ENCODE measurements at places on chromosomes 6 and 20.

DNA sequence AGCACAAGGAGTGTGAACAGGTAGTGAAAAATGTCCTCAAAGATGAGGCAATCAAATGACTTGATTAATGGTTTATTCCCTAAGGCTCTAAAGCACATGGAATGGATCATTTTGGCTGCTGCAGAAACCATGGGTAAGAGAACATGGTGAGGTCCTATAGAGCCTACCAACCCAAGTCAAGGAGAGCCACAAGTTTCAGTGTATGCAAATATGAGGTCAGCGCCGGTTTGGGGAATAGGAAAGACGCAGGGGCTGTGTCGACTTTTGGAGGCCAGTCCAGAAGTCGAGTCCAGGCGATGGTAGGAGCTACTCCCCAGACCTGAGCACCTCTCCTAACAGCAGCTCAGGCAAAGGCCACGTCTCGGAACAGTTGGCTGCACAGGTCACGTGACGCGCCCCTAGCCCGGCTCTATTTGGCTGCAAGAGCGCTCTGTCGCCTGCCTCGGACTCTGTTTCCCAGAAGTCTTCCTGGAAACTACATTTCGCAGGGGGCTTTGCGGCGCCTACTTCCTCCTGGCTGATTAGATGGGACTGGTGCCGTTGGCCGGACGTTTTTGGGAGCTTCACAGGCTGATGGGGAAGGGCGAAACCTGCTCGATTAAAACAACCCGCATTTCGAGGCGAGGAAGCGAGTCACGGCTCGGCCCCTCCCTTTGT is 74.4 kb upstream of the CHD6 start:
- DNase-seq: peak; percentile 88

GRCh38 chr6:105667056-105667455 is 264.2 kb upstream of the PREP start:
- no peak for DNase-seq

- DNase-seq: no peak
Measured at GRCh38 chr20:52230409-52230808, 38.8 kb upstream of the ZFP64 start.

- DNase-seq: no peak
Measured at GRCh38 chr6:98977671-98978292, 30.0 kb upstream of the FBXL4 start.

- no peak for DNase-seq
Measured at GRCh38 chr20:33522256-33522820, 32.4 kb downstream of the CBFA2T2 start.

DNA sequence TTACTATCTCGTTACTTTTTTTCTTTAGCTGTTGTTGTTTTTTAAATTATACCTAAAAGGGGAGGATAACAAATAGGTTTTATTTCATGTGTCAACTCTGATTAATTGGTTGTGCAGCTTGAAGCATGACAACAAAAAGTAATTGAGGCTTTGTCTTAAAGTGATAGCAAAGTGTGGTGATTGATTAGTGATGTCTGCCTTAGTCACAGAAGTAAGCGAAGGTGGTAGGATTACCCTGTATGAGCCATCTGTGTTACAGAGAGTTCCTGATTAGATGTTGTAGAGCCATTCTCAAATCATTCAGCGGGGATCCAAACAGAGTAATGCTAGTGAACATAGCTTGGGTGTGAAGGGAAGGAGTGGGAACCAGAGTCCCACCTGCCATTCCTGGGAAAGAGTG is 14.4 kb upstream of the MRPS10 start:
- no peak for DNase-seq

DNA sequence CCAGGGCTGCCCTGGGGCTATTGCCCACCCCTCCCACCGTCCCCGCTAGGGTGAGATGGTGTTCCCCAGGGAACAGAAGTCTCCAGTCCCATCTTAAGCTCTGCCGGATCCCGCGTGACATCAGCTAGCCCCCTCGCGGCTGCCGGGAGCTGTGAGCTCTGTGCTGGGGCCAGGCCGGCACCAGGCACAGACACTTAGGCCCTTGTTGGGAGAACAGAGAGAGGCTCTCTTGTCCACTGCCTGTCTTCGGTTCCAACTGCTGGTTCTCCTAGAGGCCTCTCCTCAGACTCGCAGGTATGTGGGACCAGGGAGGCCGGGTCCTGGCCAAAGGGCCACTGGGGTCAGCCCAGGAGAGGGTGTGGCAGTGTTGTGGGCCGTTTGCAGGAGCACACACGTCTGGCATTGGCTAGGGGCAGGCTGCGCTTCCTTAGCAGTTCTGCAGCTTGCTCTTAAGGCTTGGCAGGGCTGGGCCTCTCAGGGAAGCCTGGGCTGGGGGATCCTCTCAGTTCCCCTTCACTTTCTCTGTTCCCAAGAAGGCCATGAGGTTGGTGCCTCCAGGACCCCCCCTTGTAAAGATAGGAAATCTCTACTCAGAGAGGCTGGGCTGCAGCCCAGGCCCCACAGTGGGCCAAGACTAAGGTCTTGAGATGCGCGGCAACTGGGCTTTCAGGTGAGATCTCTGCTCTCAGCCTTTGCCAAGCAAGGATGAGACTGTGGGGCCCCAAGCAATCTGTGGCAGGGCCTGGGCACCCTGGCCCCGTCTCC is 6.3 kb downstream of the SGK2 start:
- no peak for DNase-seq

GRCh38 chr6:119443993-119444641 is 94.6 kb upstream of the MAN1A1 start:
- no peak for DNase-seq

GRCh38 chr20:33725607-33726264 is 5.6 kb upstream of the PXMP4 start:
- no peak for DNase-seq

DNA sequence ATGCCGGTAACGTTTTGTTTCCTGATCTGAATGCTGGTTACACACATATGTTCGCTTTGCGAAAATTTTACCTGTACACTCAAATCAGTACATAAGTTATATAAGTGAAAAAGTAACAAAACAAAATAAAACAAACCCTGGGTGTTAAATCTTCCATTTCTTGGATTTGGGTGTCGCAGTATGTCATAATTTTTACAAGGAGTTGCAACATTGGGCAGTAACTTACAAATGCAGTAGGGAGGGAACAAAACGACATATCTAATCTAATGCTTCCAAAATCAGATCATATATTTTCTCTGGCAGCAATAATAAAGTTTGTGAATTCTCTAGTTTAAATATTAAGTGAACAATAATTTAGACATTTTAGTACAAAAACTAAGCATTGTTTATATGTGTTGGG is 25.2 kb downstream of the SNX14 start:
- no peak for DNase-seq

DNA sequence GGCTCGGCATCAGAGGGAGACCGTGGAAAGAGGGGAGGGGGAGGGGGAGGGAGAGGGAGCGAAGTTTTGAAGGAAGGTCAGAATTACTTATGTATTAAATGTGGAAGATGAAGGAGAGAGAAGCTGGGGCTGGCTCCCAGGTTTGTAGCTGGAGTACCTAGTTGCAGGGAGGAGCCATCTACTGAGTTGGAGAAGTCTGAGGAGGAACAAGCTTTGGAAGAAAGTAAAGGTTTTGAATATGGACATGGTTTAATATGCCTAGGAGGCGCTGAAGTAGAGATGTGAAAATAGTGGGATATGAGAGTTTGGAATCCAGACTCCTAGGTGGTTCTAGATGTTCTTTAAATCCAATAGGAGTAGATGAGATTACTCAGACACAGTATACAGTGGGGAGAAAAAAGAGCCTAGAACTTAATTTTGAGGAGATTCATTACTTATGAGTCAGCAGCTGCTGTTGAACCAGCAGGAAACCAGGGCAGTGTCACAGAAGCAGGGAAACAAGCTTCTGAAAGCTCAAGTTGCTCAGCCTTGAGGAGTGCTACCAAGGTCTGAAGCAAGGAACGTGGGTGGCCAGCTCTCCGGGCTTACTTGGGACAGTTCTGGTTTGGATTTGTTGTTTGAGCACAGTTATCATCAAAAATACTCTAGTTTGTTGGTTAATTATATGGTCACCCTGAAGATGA is 149.3 kb downstream of the UTRN start:
- no peak for DNase-seq

DNA sequence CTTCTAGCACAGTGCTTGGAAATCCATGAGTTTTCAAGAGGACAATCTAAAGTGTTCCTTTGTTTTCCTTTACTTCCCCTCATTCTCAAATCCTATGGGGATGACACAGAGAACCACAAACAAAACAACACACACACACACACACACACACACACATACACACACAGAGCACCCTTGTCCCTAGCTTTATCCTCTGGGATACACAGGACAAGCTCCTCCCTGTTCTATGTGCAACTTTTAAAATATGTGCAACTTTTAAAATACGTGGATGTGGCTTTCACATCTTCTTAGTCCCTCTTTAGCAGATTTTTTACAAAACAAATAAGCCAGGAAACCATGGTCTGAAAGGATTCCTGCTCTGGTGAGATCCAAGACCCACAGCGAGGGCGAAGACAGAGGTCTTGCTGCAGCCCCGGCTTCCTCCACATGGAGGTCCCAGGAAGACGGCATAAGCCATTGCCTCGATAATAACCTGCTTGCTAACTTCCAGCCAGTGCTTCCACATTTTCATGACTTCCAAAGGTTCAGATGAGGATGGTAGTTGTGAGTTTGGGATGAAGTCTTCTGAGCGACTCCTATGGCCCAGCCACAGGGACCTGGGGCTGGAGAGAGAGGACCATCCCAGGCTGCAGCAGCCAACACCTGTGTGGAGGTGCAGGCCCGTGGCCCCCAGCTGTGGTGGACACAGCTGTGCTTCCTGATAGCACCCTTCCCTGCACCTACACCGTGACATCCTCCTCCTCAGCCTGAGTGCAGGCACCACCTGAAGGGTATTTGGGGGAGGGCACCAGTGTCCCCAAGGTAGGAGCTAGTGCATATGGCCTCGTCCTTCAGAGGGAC is 62.8 kb upstream of the CD93 start:
- DNase-seq: no peak

- no peak for DNase-seq
Measured at GRCh38 chr20:52016022-52016421, 175.6 kb downstream of the ZFP64 start.

GRCh38 chr6:5761370-5761769 is 245.4 kb downstream of the NRN1 start:
- no peak for DNase-seq

DNA sequence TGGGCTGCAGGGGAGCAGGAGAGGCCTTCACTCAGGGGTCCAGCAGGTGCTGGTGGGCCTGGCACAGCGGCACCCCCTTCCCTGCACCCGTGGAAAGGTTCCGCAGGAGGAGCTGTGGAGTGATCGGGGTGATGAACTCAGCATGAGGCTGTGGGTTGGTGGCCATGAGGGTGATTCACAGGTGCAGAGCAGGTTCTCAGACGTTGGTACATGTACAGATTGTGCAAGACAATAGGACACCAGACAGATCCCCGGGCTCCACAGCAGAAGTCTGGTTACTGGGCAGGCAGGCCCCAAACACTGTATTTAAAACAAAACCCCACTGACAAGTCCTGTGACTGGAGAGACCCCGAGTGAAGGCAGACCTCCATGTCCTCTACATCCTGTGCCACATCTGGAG is 151.6 kb upstream of the CDH4 start:
- no peak for DNase-seq

- no peak for DNase-seq
Measured at GRCh38 chr6:42864602-42865001, 14.8 kb upstream of the RPL7L1 start.

GRCh38 chr6:168585441-168585840 is 144.5 kb downstream of the SMOC2 start:
- no peak for DNase-seq

DNA sequence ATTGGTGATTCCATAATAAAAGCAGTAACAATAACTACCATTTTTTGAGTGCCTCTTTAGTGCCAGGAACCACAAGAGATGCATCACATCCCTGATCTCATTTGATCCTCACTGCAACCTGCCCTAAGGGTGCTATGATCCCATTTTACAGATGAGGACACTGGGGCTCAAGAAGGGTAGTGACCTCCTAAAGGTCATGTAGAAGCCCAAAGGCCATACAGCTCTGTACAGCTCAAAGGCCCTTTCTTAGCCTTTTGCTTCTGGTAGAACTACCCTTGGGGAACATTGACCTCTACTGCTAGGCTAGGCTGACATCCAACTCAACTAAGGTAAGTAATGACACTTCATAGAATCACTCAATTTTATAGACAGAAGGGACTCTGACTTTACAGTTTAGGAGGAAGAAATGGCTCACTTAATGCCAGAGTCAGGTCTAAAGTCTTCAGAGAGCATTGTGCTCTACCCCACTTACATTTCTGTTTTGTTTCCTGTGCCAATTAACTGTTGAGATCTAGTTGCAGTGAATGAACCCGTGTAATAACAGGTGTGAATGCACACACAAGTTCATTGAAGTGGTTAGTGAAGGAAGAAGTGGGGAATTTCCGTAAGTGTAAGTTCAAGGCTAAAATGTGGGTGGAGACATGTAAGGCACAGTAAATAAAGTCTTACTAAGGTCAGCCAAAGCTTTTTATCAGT is 10.7 kb downstream of the SLC9A8 start:
- DNase-seq: no peak

DNA sequence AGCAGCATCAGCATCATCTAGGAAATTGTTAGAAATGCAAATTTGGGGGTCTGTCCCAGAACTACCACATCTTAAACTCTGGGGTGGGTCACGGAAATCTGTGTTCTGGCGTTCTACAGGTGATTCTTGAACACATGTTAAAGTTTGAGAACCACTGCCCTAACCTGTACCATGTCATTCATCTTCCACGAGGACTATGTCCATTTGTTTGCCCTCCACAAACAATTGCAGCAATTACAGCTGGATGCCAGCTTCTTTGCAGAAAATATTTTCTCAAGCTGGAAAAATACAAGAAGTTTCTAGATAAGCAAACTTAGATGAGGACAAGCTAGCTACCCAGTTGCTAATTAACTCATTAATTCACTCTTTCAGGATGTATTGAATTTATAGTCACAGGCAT is 54.1 kb downstream of the MAFB start:
- no peak for DNase-seq

- no peak for DNase-seq
Measured at GRCh38 chr20:60470366-60470765, 512.1 kb downstream of the CDH26 start.

DNA sequence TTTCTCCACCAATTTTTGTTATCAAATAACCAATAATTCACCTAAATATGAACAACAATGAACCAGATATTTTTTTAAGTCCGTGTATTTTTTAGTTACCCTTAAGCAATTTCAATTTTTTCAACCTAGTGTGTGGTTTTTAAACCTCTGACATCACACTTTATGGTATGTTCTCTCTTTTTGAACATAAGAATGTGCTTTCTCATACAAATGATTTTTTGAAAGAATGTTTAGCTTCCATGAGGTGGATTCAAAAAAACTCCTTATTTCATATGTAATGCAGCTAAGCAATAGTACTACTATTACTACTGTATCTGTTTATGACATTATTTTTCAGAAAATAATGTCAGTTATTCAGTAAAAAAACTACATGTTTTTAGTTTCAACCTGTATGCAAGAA is 19.4 kb upstream of the MEI4 start:
- no peak for DNase-seq

All from SHP77 (cell line).